ENCODE measurements at places on chromosomes 11 and 22.
A peak's percentile ranks its signal among the peaks of the same experiment; 100 is the strongest.

DNA sequence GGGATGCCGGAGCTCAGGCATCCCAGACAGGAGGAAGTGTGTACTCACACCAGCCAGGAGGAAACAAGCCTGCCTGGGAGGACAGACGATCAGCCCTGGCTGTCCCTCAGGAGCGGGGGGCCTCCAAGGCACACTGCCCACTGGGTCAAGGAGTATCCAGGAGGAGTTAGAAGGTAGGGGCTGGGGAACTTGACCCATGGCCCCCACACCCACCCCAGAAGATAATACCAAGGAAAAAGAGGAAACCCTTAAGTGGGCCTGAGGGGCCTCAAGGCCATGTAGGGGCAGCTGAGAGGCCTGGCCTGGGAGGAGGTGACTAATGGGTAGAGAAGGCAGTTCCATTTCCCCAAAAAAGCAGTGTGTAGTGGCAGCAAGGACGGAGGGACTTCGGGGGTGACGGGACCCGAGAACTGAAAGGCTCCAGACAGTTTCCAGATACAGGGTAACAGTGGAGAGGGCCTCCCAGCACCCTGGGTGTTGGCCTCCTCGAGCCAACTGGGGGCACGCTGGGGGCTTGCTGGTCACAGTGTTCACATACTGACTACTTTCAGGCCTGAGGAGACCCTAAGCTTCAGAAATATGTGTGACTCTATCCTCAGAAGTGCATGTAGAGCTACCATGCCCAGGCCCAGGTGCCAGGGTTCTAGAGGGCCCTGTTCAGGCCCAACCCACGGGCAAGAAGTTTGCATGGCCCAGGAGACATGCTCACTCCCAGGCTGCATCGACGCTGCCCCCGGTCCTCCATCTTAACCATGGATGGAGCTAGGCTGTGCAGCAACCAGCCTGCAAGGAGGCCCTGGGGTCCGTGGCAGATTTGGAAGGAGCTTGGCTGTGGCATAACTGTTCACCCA, 75.7 kb upstream of the PITPNB start:
- DNase-seq = no peak

DNA sequence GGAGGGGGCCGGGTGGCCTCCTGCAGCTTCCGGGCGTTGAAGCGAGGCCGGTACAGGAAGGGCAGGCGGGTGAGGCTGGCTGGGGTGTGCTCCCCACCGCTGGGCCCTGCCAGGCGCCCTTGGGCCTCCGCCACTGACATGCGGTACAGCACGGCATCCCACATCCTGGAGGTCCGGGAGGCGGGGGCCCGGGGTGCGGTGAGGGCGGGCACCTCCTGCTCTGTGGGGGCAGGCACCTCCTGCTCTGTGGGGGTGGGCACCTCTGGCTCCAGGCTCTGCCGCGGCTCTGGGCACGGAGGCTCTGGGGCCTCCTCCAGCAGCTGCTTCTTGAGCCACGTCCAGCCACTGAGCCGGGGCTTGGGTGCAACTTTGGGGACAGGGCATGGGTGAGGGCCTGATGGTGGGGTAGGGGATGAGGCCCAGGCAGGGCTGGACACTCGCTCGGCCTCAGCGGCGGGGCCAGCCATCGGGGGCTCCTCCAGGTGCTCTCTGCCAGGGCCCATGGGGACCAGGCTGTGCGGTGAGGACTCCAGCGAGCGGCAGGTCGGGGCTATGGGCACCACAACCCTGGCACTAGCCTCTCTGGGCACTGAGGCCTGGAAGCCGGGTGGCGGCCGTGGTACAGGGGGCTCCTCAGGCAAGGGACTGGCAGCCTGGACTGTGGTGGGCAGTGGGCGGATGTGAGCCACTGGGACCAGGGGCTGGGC, 2.3 kb downstream of the PRR33 start:
- no peak for DNase-seq

DNA sequence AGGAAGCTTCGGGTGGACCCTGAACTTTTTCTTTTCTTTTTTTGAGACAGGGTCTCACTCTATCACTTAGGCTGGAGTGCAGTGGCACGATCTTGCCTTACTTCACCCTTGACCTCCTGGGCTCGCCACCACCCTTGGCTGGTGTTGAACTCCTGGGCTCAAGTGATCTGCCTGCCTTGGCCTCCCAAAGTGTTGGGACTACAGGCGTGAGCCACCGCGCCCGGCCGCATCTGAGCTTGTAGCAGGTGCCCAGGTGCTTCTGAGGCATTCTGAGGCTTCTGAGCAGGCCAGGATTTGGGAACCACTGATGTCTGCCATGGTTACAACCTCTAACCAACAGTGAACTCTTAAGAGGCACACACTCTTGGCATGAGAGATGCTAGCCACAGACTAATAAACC, 5.1 kb downstream of the USP35 start:
- DNase-seq = no peak

- DNase-seq = no peak
Observed at GRCh38 chr11:72084076-72084475, 3.4 kb downstream of the LRRC51 start.

GRCh38 chr11:117752721-117753237, 44.2 kb downstream of the DSCAML1 start:
- no peak for DNase-seq

DNA sequence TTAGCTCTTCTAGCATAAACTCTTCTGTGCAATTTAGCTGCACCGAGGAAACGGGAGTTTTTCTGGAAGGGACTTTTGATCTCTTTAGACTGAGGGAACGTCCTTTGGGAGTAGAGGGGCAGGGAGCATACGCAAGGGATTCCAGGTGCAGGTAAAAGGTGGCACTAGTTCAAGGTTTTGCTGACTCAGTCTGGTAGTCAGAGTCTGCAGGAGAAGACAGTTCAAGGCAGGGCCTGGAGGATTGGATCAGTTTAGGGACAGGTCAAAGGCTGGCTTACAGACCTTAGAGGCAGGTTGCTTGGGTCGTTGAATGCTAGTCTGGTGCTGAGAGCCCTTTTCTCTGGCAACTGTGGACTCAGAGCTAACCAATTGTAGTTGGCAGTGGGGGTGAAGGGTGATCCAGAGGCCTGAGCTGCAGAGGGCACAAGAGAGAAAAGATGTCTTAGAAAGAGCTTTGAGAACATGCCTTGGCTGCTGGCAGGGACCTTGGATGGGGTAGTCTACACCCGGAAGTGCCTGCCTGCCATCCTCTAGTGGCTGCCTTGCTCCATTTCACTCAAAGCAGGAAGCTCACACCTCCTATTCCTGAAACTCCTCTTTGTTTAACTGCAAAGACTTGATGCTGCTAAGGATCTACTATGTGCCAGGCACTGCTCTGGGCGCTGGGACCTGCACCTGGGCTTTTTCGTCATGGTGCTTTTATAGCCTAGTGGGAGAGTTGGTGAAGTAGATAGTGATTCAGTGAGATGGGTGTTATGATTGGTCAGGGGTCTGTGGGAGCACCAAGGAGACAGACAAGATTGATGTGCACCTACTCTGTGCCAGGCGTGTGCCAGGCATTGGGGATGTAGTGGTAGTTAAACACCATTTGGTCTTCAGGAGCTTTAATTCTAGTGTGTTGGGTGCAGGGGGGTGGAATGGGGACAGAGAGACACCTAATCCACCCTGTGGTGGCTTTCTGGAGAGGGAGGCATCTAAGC, 17.1 kb downstream of the MIAT start:
- no peak for DNase-seq

GRCh38 chr22:37166675-37167066, 17.0 kb upstream of the IL2RB start:
- DNase-seq = peak; percentile 78

DNA sequence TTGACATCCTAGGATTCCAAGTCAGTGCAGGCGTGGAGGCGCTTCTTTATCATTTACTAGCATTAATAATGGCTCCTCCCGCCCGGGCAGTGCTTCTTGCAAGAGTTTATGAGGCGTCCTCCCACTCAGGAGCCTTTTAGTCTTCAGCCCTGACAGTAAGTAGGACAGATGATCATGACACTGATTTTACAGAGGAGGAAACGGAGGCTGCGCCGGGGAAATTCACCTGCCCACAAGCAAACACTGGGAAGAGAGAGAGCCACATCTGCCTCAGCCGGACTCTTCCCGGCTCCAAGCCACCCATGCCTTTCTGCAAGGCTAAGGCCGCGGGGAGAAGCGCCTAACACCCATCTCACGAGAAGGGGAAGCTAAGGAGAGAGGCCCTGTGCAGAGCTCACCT, 35.9 kb downstream of the KIAA0930 start:
- no peak for DNase-seq

GRCh38 chr22:45868571-45869339, 108.2 kb downstream of the WNT7B start:
- DNase-seq = no peak

DNA sequence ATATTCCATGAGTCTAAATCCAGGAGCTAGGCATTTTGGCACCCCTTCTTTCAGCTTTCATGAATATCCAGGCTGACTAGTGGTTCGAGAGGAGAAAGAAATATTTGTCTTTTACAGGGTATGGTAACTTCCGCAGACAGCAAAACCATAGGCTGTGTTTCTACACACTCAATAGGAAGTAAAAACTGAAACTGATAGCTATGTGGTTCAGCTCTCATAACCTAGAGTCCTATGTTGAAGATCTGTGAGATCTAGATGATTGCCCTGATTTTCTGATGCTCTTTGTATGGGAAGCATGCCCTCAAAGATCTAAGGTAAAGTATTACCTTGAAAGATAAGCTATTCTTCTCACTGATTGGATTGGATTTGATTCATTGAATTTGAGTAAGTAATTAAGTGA, 118.3 kb downstream of the CD44 start:
- no peak for DNase-seq

DNA sequence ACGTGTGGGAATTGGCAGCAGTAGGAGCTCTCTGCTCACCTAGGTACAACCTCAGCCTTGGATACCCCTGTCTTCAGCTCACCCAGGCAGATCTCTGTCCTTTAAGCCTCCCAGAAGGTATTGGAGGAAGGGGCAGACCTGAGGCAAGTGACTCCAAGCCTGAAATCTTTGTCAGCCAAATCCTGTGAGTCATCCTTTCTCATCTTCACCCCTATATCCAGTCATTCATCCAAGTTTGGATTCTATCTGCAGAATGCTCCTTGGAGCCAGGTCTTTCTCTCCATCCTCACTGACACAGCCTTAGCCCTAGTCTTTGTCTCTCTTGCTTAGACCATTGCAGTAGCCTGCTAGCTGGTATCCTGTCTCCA, 10.4 kb upstream of the THY1 start:
- DNase-seq = no peak

DNA sequence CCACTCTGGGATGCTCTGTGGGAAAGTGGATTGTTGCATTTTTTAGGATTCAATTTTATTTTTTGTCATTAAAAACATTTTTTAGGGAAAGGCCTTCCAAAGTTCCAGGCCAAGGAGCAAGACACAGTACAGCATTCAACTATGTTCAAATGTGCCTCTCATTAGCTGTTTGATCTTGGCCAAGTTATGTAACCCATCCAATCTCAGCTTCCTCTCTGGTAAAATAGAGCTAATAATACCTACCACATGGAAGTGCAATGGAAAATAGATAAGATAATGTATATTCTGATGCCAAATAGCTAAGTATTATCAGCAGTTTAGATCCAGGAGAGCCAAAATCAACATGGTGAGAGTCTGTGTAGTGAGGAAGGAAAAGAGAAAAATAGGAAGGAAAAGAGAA, 220.3 kb upstream of the SESN3 start:
- DNase-seq = no peak

GRCh38 chr11:34464591-34465051, 25.9 kb downstream of the CAT start:
- DNase-seq = no peak

- no peak for DNase-seq
Observed at GRCh38 chr11:44671234-44671633, 55.5 kb upstream of the TSPAN18 start.

- DNase-seq = no peak
Observed at GRCh38 chr11:104073950-104074705, 37.7 kb downstream of the DDI1 start.

GRCh38 chr11:78564490-78565467, 9.9 kb downstream of the NARS2 start:
- peak; percentile 63 for DNase-seq

DNA sequence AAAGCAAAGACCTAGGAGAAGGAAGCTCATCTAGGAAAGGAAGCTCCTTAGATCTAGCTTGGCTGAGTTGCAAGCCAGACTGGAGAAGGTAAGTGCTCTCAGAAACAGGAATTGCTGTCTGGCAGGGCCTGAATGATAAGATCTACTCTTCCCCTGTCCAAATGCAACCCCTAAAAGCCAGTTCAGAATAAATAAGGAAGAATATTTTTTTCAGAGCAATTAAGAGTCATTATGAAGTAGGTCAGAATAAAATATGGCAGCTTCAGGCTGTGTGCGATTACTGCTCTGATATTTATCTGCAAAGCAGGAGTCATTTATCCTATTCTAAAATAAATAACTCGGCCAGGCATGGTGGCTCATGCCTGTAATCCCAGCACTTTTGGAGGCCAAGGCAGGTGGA, 82.1 kb downstream of the PIWIL4 start:
- no peak for DNase-seq

DNA sequence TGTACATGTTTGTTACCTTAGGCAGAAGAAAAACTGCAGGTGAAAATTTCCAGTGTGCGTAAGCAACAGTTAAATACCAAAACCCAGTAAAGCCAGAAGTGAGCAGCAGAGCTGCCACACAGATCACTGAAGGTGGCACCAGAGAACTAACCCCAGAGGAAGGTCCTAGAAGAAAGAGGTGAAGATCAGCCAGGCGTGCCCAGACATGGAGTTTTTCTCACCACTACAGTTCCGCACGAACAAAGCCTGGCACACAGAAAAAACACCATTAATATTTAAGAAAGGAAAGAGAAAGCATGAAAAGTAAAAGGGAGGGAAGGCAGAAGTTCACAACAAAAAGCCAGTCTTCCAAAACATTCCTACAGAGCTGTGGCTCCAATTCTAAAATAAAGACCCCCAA, 60.7 kb downstream of the STK33 start:
- DNase-seq = no peak

DNA sequence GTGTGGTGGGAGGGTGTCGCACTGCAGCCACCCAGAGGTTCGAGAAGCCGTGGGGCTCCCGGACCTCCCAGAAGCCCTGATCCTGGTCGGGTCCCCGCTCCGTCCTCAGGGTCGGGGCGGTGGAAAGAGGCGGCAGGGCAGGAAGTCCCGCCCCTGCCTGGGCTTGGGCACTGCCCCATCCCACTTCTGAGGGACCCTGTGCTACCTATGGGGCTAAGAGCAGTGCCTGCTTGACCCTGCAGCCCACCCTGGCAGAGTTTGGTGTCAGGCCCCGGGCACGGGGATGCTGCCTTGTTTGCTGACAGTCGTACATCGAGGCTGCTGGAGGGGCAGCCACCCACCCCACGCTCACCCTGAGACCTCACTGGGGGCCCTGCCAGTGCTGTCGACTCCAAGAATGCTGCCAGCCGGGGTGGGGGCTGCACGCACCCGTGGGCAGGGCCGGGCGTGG, 19.4 kb downstream of the RNH1 start:
- DNase-seq = no peak

All from renal cortex interstitium (tissue), 15 donors.